CD4-positive, alpha-beta memory T cell (primary cell): ENCODE measurements at places on chromosomes 6 and 20. TPM values are rescaled to one million over a fixed set of nuclear protein-coding genes. Genes with fewer than 3 reads are reported as not detected.

GRCh38 chr6:52909131-52909530 lies 367 bp downstream of the GSTA3 start:
- no peak for DNase-seq
- H3K4me3 ChIP-seq = no peak overlapping the region
- H3K27me3 ChIP-seq = no peaks in the 10 kb centered on the region

DNA sequence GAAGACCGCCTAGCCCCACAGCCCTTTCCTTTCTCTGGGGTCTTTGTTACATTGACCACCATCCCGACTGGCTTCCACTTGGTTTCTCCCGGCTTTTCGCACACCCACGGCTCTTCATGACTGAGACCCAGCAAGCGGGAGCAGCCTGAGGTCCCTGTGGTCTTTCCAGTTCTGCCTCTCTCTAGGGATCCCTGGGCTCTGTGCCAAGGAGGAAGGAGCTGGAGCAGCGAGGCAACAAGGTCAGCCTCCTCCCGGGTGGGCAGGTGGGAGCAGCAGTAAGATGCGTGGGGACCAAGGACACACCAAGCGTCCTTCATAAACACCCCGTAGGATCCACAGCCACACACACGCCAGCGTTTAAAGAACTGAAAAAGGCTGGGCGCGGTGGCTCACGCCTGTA lies 29.6 kb upstream of the MRGBP start:
- no peaks in the 10 kb centered on the region for H3K36me3 ChIP-seq
- H3K4me3 ChIP-seq = no peak overlapping the region
- H3K4me1 ChIP-seq = no peaks in the 10 kb centered on the region
- no peak for DNase-seq
- H3K27ac ChIP-seq = no peak overlapping the region

- H3K4me3 ChIP-seq = no peak overlapping the region
- H3K4me1 ChIP-seq = no peaks in the 10 kb centered on the region
- H3K27ac ChIP-seq = no peak overlapping the region
- no peak for DNase-seq
Observed at GRCh38 chr20:20956513-20956931, 149.6 kb downstream of the LINC00237 start.

GRCh38 chr6:23696992-23697391 lies 429.0 kb upstream of the NRSN1 start:
- no peaks in the 10 kb centered on the region for H3K27me3 ChIP-seq
- no peaks in the 10 kb centered on the region for H3K4me1 ChIP-seq
- no peaks in the 10 kb centered on the region for H3K36me3 ChIP-seq
- H3K27ac ChIP-seq = no peak overlapping the region
- H3K4me3 ChIP-seq = no peak overlapping the region
- DNase-seq = no peak

GRCh38 chr6:35727231-35727934 lies 9.4 kb upstream of the ARMC12 start:
- H3K27me3 ChIP-seq = no peaks in the 10 kb centered on the region
- peaks cover 82% of the 10 kb centered on the region for H3K4me1 ChIP-seq
- H3K4me3 ChIP-seq = peak overlapping the region; percentile 31

DNA sequence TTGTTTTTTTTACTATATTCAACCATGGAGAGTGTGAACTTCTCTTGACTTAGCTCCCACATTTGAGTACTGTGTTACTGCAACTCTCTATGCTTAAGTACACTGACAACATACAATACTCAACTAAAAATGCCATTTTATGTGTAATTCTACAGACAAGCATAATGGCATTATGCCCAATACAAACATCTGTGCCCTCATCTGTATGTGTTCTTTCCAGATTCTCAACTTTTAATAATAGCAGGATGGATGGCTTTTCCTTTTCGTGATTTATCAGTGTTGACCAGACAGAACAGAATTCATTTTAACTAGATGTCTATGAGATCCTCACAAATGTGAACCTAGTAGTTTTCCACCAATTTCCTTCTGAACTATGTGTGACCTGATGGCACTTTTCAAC lies 84.2 kb upstream of the MARCKS start:
- H3K4me3 ChIP-seq = no peak overlapping the region
- H3K4me1 ChIP-seq = no peaks in the 10 kb centered on the region
- no peak overlapping the region for H3K27ac ChIP-seq
- H3K27me3 ChIP-seq = no peaks in the 10 kb centered on the region

- H3K4me1 ChIP-seq = peaks cover 3% of the 10 kb centered on the region
- H3K27ac ChIP-seq = no peak overlapping the region
- H3K4me3 ChIP-seq = no peak overlapping the region
- no peaks in the 10 kb centered on the region for H3K36me3 ChIP-seq
Observed at GRCh38 chr20:17875981-17876385, 92.6 kb downstream of the SNX5 start.

GRCh38 chr6:69343851-69344250 lies 453.0 kb downstream of the LMBRD1 start:
- H3K4me3 ChIP-seq = no peak overlapping the region
- no peak overlapping the region for H3K27ac ChIP-seq
- H3K27me3 ChIP-seq = no peaks in the 10 kb centered on the region
- H3K36me3 ChIP-seq = no peaks in the 10 kb centered on the region
- no peak for DNase-seq

DNA sequence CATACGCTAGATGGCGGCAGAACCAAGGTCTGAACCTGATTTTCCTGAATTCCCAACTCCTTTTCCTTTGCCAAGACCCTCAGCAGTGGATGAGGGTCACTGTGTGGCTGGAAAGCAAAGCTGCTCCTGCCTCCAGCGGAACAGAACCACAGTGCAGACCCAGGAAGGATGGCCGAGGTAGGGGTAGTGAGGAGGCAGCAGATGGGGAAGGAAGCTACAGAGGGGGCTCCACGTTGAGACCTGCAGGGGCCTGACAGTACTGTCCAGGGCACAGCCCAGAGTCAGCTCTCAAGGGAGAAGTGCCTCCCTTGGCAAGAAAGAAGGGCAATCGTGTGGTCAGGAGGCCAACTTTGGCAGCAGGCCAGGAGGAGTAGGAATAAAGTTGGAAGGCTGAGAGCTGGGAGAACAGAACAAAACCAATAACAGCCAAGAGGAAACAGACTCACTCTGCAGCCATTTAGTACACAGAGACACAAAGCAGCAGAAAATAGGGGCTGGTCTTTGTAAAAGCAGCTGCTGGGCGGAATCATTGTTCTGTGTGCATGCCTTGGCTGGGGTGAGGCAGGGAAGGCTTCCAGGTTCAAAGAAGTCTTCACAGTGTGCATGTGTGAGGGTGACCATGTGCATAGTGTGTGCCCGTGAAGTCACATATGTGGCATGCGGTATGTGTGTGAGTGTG lies 3.1 kb downstream of the GABRR2 start:
- no peak for DNase-seq
- no peak overlapping the region for H3K27ac ChIP-seq
- H3K4me3 ChIP-seq = no peak overlapping the region
- H3K36me3 ChIP-seq = no peaks in the 10 kb centered on the region
- H3K27me3 ChIP-seq = no peaks in the 10 kb centered on the region
- no peaks in the 10 kb centered on the region for H3K4me1 ChIP-seq

DNA sequence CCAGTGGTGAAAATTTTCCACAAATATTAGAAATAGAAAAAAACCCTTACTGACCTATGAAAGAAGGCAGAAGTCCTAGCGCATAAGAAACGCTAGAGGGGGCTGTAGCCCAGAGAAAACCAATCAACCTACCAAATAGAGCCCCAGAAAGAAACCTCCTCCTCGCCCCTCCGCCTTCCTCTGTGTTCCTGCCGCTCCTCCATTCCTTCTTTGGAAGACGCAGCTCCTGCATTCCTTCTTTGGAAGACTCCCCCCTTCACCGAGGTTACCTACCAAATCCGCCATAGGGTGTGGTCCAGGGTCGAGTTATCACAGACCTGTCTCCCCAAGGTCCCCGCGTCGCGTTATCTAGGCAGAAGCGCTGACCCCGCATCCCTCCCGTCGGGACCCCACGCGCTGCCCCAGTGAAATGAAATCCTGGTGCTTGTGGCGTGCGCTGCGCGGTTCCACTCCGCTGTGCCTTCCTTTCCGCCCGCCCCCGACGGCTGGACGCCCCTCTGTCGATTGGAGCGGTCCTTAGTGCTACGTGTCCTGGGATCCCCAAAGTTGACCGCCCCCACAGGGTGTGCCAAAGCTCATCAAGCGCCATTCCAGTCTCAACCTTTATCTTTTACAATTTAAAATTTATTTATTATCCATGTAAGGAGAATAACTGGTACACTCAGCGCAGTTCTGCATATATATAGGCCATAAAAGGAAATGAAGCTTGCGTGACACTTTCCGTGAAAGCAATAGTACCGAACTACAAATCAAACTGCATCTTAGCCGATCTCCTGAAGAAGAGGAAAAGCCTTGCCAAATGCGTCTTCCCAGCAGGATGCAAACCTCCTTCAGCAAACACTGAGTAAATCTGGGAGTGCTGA lies 13.0 kb downstream of the RPP21 start:
- H3K27me3 ChIP-seq = peaks cover 23% of the 10 kb centered on the region
- no peak overlapping the region for H3K4me3 ChIP-seq
- no peak overlapping the region for H3K27ac ChIP-seq
- H3K36me3 ChIP-seq = no peaks in the 10 kb centered on the region

DNA sequence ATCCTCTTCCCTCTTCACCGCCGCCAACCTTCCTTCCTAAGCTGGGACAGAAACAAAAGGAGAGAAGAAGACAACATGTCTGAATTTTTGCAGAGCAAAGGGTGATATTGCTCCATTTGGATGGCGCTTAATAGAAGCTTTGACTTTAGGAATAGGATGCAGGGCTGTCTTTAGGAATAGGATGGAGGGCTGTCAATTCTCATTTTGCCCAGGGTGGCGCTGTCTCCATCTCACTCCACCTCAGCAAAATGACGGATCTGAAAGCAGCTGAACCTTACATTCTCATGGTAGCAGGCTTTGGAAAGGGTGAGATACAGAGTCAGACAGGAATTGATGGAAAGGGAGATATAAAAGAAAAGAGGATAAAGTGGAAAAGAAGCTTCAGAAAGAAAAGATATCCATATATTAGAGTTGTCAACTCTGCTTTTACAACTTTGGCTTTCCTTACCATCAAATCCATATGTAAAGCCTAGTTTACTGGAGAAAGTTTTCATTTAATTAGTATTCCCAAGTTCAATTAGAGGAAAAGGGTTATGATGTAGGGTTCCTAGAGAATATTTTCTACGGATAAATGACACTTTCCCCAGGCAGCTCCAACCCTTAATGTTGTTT lies 2.4 kb downstream of the MTCL3 start:
- peak overlapping the region; percentile 54 for H3K4me3 ChIP-seq
- H3K27me3 ChIP-seq = peaks cover 16% of the 10 kb centered on the region
- H3K36me3 ChIP-seq = no peaks in the 10 kb centered on the region
- DNase-seq = peak; percentile 54
- peaks cover 40% of the 10 kb centered on the region for H3K4me1 ChIP-seq

- H3K27me3 ChIP-seq = no peaks in the 10 kb centered on the region
- H3K4me1 ChIP-seq = no peaks in the 10 kb centered on the region
- H3K36me3 ChIP-seq = no peaks in the 10 kb centered on the region
Observed at GRCh38 chr20:4234128-4234527, 218.8 kb upstream of the RNF24 start.

DNA sequence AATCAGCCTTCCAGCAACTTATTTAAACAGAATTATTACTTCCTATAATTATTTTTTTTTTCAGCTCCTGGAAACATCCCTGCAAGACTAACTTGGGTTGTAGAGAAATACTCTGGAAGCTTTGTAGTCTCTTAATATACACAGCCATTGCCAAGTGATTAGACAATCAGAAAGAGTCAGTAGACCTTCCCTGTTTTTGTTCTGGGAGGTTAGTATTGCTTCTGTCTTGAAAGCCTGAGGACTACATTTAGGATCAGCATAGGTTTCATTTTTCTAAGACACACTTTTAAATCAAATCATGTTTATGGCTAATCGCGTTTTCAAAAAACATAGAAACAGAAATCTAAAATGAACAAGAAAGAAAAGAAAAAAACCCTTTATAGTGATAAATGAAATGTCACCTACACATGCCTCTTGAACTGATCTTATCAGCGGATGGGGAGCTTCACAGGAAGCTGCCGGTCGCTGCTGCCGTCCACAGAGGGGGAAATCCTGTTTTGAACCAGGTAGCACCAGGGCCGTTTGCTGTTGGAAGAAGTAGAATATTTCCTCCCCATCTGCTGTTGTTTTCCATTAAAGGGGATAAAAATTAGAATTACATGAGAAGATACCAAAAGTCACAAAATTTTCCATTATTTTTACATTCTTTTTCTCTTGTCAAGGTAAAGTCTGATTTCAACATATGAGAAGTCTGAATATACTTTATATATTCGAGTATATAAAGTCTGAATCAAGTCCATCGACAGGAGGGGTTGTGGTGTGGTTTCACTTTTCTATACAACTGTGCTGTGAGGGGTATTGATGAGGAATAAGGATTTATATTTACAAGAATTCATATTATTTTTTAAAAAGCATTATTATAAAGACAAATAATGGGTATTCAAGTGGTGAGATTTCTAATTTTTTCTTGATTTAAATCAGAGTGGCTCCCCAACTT lies 94.6 kb downstream of the ARMC2 start:
- H3K27ac ChIP-seq = peak overlapping the region; percentile 39
- peak overlapping the region; percentile 7 for H3K4me3 ChIP-seq
- no peaks in the 10 kb centered on the region for H3K27me3 ChIP-seq
- H3K36me3 ChIP-seq = no peaks in the 10 kb centered on the region

- H3K36me3 ChIP-seq = no peaks in the 10 kb centered on the region
- H3K27me3 ChIP-seq = no peaks in the 10 kb centered on the region
- H3K27ac ChIP-seq = no peak overlapping the region
- H3K4me1 ChIP-seq = no peaks in the 10 kb centered on the region
Observed at GRCh38 chr20:24582373-24583168, 113.1 kb downstream of the SYNDIG1 start.

DNA sequence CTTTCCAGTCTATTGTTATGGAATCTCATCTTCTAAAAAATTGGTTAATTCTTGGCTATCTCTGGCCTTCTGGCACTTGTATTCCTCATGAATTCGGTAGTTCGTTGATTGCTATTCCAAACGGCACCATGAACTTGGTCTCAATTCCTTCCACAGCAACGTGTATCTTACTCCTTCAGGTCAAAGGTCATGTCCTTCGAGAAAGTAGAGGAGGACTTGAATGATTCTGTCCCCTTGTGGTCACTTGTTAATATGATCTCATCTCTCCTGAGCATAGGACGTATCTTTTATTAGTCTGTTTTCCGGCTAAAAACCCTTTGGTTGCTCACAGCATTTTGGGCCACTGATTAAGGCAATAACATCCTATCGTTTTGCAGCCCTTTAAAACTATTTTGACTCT lies 9.4 kb downstream of the TLDC2 start:
- no peak overlapping the region for H3K4me3 ChIP-seq
- H3K27me3 ChIP-seq = no peaks in the 10 kb centered on the region
- peaks cover 9% of the 10 kb centered on the region for H3K36me3 ChIP-seq
- no peak for DNase-seq
- no peak overlapping the region for H3K27ac ChIP-seq
- H3K4me1 ChIP-seq = peaks cover 12% of the 10 kb centered on the region

GRCh38 chr6:130322673-130323268 lies 43.0 kb upstream of the TMEM200A start:
- H3K27me3 ChIP-seq = no peaks in the 10 kb centered on the region
- DNase-seq = peak; percentile 55
- no peak overlapping the region for H3K4me3 ChIP-seq
- no peak overlapping the region for H3K27ac ChIP-seq
- H3K36me3 ChIP-seq = no peaks in the 10 kb centered on the region

GRCh38 chr6:2478200-2478599 lies 232.8 kb upstream of the GMDS start:
- no peaks in the 10 kb centered on the region for H3K4me1 ChIP-seq
- no peak overlapping the region for H3K4me3 ChIP-seq
- DNase-seq = no peak
- no peaks in the 10 kb centered on the region for H3K27me3 ChIP-seq
- no peaks in the 10 kb centered on the region for H3K36me3 ChIP-seq

Gene RAET1G
- not detected for total RNA-seq

Gene CTAGE9
- not detected for total RNA-seq

Gene NKX2-4
- not detected for total RNA-seq

Gene TUBB1
- not detected for total RNA-seq

Gene FKBP1A
- 86.4 TPM for total RNA-seq

Gene C20orf141
- total RNA-seq = not detected

Gene CDH22
- not detected for total RNA-seq

Gene PRND
- total RNA-seq = not detected

Gene ZNF334
- total RNA-seq = not detected

Gene ETV7
- total RNA-seq = 3.2 TPM
